Large intestine (tissue), 12 donors: ENCODE measurements at places on chromosomes 2 and 18.

GRCh38 chr2:19575641-19576040 is 217.2 kb upstream of the OSR1 start:
- H3K36me3 ChIP-seq: no peaks in the 10 kb centered on the region
- no peaks in the 10 kb centered on the region for H3K4me1 ChIP-seq
- H3K4me3 ChIP-seq: no peak overlapping the region
- DNase-seq: no peak

- DNase-seq: no peak
- no peaks in the 10 kb centered on the region for H3K36me3 ChIP-seq
- H3K27me3 ChIP-seq: no peaks in the 10 kb centered on the region
- H3K4me1 ChIP-seq: no peaks in the 10 kb centered on the region
- H3K27ac ChIP-seq: no peak overlapping the region
- no peak overlapping the region for H3K4me3 ChIP-seq
These were observed 27.8 kb upstream of the COPS8 start for GRCh38 chr2:237057893-237058300.

- H3K27ac ChIP-seq: peak overlapping the region; percentile 81
- H3K4me1 ChIP-seq: no peaks in the 10 kb centered on the region
- peaks cover 48% of the 10 kb centered on the region for H3K27me3 ChIP-seq
- DNase-seq: no peak
- no peaks in the 10 kb centered on the region for H3K36me3 ChIP-seq
- peak overlapping the region; percentile 60 for H3K4me3 ChIP-seq
These were observed 793 bp downstream of the CNRIP1 start for GRCh38 chr2:68318914-68319397.

DNA sequence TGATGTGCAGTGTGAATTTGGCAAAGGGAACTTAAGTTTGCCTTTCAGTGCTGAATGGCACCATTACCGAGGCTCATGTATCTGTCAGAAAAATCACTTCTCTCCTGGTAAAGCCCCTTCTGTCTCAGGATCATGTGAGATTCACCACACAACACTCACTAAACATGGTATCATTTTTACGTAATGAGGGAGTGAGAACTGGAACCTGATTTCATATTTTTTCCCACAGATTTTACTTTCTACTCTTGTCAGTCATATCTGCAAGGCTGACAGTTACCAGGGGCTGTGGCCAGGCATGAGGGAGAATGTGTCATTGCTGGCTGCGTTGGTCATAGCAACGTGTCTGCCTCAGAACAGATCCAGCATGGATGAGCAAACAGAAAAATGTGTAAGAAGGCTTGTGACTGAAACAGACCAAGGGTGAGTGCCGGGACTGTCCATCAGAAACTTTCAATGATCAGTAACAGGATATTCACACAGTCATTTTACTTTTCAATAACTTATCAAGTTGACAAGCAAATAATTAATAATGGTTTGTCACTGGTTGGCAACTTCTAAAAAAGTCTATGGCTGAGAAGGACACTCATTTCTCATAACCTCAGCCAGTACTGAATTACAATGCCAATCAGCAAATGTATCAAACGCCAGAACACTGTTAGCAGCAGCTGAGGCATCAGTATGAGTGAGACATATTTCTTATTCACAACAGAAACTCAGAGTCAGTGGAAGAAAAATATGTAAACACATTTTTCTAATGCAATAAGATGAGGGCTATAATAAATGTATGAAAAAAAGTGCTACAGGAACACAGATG is 100.5 kb downstream of the CDC42EP3 start:
- no peak for DNase-seq
- no peaks in the 10 kb centered on the region for H3K36me3 ChIP-seq
- no peaks in the 10 kb centered on the region for H3K4me1 ChIP-seq

GRCh38 chr2:121034551-121034950 is 250.5 kb downstream of the TFCP2L1 start:
- peaks cover 5% of the 10 kb centered on the region for H3K4me1 ChIP-seq
- no peak overlapping the region for H3K27ac ChIP-seq
- peaks cover 58% of the 10 kb centered on the region for H3K27me3 ChIP-seq
- no peaks in the 10 kb centered on the region for H3K36me3 ChIP-seq
- no peak overlapping the region for H3K4me3 ChIP-seq
- DNase-seq: no peak

- no peak for DNase-seq
- no peaks in the 10 kb centered on the region for H3K4me1 ChIP-seq
- H3K36me3 ChIP-seq: no peaks in the 10 kb centered on the region
- H3K27me3 ChIP-seq: no peaks in the 10 kb centered on the region
These were observed 95.1 kb upstream of the GPC1 start for GRCh38 chr2:240340361-240340761.

DNA sequence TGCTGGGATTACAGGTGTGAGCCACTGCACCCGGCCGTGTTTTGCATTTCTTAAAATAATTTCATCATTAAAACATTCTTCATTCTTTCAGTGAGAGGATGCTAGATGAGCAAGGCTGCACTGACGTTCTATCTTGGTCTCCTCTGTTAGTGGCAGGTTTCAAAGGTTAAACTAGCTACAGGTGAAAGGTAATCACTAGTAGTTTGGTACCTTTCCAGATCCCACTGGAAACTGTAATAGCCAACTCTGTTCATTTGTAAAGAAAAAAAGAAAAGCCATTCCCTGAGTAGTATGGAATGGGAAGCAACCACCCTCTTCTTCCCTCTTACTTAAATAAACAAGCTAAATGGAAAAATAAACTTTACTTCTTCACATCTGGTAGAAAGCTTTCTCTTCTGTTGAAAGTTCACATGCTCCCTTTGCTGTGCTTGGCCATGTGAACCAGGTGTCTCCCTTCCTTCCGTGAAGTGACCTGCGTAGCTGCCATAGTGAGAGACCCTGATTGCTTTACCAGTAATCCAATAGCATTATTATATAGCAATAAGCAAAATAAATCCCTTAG is 94.0 kb downstream of the GREB1L start:
- H3K36me3 ChIP-seq: no peaks in the 10 kb centered on the region
- no peaks in the 10 kb centered on the region for H3K4me1 ChIP-seq
- DNase-seq: no peak
- no peak overlapping the region for H3K4me3 ChIP-seq
- no peak overlapping the region for H3K27ac ChIP-seq

DNA sequence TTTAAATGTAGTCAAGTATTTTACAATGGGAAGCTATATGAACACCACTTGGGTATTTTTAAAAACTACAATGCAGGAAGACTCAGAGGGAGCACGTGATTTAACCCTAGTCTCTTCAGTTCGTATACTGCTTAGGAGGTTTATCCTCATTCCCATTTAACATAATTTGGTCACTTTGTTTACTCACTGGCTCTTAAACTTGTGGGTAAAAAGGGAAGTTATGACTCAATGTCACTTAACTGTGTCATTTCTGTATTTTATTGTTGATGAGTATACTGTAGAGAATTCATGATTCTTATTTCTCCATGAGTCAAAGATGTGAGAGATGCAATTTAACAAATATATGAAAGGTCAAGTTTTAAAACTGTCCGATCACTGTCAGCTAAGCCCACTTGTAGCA is 48.2 kb downstream of the SLC66A3 start:
- H3K27ac ChIP-seq: no peak overlapping the region
- peaks cover 48% of the 10 kb centered on the region for H3K36me3 ChIP-seq
- no peaks in the 10 kb centered on the region for H3K27me3 ChIP-seq
- no peaks in the 10 kb centered on the region for H3K4me1 ChIP-seq
- H3K4me3 ChIP-seq: no peak overlapping the region

GRCh38 chr2:151637271-151637781 is 97.0 kb downstream of the NEB start:
- peak; percentile 87 for DNase-seq
- H3K4me3 ChIP-seq: no peak overlapping the region
- H3K27ac ChIP-seq: peak overlapping the region; percentile 57
- H3K36me3 ChIP-seq: no peaks in the 10 kb centered on the region
- peaks cover 22% of the 10 kb centered on the region for H3K4me1 ChIP-seq

GRCh38 chr2:236169151-236169721 is 1.1 kb upstream of the GBX2 start:
- H3K4me3 ChIP-seq: no peak overlapping the region
- H3K27me3 ChIP-seq: peaks cover 99% of the 10 kb centered on the region
- no peak overlapping the region for H3K27ac ChIP-seq
- peaks cover 26% of the 10 kb centered on the region for H3K4me1 ChIP-seq
- no peaks in the 10 kb centered on the region for H3K36me3 ChIP-seq

- H3K36me3 ChIP-seq: no peaks in the 10 kb centered on the region
- DNase-seq: no peak
- H3K4me3 ChIP-seq: no peak overlapping the region
These were observed 77.0 kb upstream of the ATL2 start for GRCh38 chr2:38454081-38454480.

- H3K27ac ChIP-seq: no peak overlapping the region
- H3K4me1 ChIP-seq: no peaks in the 10 kb centered on the region
- H3K36me3 ChIP-seq: no peaks in the 10 kb centered on the region
- DNase-seq: no peak
- no peak overlapping the region for H3K4me3 ChIP-seq
These were observed 231.9 kb downstream of the GALR1 start for GRCh38 chr18:77481541-77481940.

GRCh38 chr2:97848306-97848705 is 134.9 kb downstream of the ZAP70 start:
- no peak for DNase-seq
- no peak overlapping the region for H3K27ac ChIP-seq
- no peak overlapping the region for H3K4me3 ChIP-seq
- H3K27me3 ChIP-seq: no peaks in the 10 kb centered on the region
- H3K36me3 ChIP-seq: no peaks in the 10 kb centered on the region

GRCh38 chr2:101736861-101737291 is 39.4 kb downstream of the MAP4K4 start:
- H3K27ac ChIP-seq: peak overlapping the region; percentile 39
- H3K4me1 ChIP-seq: peaks cover 14% of the 10 kb centered on the region

- peaks cover 28% of the 10 kb centered on the region for H3K4me1 ChIP-seq
- peak overlapping the region; percentile 54 for H3K27ac ChIP-seq
- H3K4me3 ChIP-seq: no peak overlapping the region
- H3K36me3 ChIP-seq: peaks cover 6% of the 10 kb centered on the region
- no peak for DNase-seq
These were observed 91.8 kb downstream of the ACVR1 start for GRCh38 chr2:157784169-157784822.

- no peak for DNase-seq
- no peak overlapping the region for H3K27ac ChIP-seq
These were observed 13.9 kb downstream of the UBE2F start for GRCh38 chr2:237980751-237981150.

- H3K36me3 ChIP-seq: no peaks in the 10 kb centered on the region
- no peaks in the 10 kb centered on the region for H3K27me3 ChIP-seq
- H3K4me3 ChIP-seq: no peak overlapping the region
- DNase-seq: no peak
- no peaks in the 10 kb centered on the region for H3K4me1 ChIP-seq
- no peak overlapping the region for H3K27ac ChIP-seq
These were observed 25.4 kb upstream of the PID1 start for GRCh38 chr2:229296536-229296935.

DNA sequence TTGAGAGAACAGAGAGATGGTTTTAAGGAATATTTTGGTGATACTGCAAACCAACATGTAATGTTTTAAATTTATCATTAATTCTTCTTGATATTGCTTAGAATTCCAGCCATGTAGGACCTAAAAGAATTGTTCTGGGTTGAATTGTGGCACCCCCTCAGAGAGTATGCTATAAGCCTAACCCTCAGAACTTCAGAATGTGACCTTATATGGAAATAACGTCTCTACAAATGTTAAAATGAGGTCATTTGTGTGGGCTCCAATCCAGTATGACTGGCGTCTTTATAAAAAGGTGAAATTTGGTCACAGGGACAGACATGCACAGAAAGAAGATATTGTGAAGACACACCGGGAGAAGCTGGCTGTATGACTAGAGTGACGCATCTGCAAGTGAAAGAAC is 193.6 kb downstream of the NRXN1 start:
- no peaks in the 10 kb centered on the region for H3K36me3 ChIP-seq
- H3K4me3 ChIP-seq: no peak overlapping the region
- no peaks in the 10 kb centered on the region for H3K4me1 ChIP-seq
- no peak for DNase-seq
- no peaks in the 10 kb centered on the region for H3K27me3 ChIP-seq

DNA sequence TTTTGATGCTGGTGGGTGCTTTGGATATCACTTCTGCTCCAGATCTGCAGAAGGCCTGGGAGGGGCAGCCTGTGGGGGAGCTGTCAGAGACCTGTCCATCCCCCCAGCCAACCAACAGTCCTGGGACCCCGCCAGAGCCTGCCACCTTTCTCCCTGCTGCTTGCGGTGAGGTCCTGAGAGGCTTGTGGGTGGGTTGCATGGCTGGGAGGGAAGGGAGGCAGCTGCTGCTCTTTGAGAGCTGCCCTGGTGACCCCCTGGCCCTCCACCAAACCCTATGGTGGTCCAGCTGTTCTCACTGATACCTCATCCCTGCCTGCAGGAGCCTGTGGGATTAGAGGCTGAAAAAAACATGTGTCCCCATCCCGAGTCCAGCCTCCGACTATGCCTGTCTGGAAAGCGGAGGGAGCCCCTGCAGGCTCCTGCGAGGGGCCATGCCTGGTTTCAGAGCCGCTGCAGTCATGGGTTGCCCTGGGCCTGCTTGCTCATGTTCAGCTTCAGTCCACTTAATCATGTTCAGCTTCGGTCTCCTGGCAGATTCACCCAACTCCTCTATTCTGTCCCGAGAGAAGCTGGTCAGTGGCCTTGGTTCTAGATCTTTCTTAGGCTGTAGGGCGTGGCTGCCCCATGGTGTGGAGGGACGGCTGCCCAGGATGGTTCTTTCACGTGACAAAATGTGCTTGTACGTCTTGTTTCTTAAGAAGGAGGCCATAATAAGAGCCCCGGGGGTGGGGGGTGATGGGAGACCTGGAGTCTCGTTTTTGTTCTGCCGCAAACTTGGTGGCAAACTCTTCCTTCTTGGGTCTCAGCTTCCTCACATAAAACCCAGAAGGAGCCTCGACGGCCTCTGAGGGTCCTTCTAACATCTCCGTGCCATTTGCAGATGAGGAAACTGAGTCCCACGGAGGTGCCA is 98.5 kb downstream of the CTIF start:
- H3K27ac ChIP-seq: no peak overlapping the region
- H3K4me3 ChIP-seq: no peak overlapping the region
- peaks cover 3% of the 10 kb centered on the region for H3K36me3 ChIP-seq

DNA sequence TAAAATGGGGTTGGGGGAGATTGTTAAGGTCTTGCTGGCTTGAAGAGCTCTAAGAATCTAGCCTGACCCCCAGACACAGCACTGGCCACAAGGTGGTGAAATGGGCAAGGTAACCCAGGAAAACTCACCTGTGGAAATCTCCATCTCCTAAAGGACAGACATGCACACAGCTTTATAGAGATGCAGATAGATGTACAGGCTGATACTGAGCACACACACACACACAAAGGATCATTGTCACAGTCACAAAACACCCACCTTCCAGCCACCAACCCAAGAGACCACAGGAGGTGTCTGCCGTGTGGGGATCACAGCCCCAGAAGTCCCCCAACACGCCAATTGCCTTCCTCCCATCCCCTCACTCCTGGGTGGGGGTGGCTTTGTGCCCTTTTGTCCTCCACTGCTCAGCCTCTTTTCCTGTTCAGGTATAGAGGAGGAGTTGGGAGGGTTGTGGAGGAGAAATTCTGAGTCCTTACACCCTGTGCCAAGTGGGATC is 3.2 kb upstream of the CYP26B1 start:
- no peaks in the 10 kb centered on the region for H3K36me3 ChIP-seq
- no peak overlapping the region for H3K27ac ChIP-seq
- H3K27me3 ChIP-seq: peaks cover 41% of the 10 kb centered on the region
- DNase-seq: no peak
- no peak overlapping the region for H3K4me3 ChIP-seq

GRCh38 chr2:2580341-2580740 is 249.3 kb upstream of the MYT1L start:
- no peak overlapping the region for H3K27ac ChIP-seq
- no peaks in the 10 kb centered on the region for H3K36me3 ChIP-seq
- H3K4me1 ChIP-seq: no peaks in the 10 kb centered on the region
- no peaks in the 10 kb centered on the region for H3K27me3 ChIP-seq
- H3K4me3 ChIP-seq: no peak overlapping the region
